ENCODE measurements at places on chromosomes 3 and 15.

GRCh38 chr3:18425641-18426257 is 610 bp upstream of the SATB1 start:
- DNase-seq = peak; percentile 30

GRCh38 chr3:140223631-140224030 is 288.6 kb downstream of the CLSTN2 start:
- DNase-seq = no peak

DNA sequence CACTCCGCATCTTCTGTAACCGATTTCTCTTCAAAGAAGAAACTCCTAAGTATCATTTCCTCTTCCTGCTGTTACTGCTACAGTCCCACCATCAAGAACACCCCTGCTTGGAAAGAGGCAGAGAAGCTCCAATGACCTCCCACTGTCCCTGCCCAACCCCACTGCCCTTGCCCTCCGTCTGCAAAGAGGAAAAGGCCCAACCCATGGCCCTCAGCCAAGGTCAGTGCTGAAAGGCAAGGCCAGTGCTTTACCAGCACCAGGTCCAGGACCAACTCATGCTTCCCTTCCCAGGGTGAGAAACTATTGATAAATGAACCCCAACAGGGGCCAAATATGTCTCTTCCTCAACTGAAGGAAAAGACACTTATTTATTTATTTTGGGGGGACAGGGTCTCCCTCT is 22.5 kb downstream of the FAM240A start:
- DNase-seq = no peak

GRCh38 chr3:98536456-98537017 is 4.8 kb downstream of the GPR15 start:
- DNase-seq = no peak

GRCh38 chr3:46549408-46549904 is 16.6 kb downstream of the LRRC2 start:
- peak; percentile 90 for DNase-seq

DNA sequence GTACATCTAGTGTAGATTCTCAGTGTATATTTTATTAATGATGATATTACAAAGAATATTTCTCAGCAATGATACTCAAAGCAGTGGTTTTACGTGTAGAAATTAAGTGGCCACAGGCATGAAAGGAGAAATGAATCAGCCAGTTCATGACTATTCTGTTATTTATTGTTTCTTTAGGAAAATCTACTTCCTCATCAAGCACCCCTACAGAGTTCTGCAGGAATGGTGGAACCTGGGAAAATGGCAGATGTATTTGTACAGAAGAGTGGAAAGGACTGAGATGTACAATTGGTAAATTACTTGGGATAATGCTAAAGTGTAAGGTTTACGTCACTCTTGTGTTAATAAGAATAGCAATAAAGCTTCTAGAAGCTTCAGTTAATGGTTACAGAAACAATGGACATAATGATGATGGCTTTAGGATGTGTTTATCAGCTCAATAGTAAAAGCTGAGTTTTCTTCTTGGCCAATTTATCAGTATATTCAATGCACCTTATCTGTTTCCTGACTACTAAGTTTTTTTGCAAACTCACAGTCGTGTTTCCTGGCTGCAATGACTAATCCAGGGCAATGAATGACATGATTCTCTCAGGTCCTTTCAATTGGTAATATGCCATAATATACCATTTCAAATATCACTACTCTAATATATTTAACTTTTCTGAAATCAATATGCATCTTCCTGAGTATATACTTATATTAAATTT is 20.2 kb downstream of the ADGRG7 start:
- peak; percentile 45 for DNase-seq
